ENCODE measurements at places on chromosomes 6 and 20. TPM values are rescaled to one million over a fixed set of nuclear protein-coding genes. Genes with fewer than 3 reads are reported as not detected.

Gene FAXC
- 20.5 TPM for total RNA-seq

GRCh38 chr6:35674594-35674993, 14.1 kb downstream of the FKBP5 start:
- no peak for DNase-seq

Gene RAET1E
- total RNA-seq = 0.28 TPM

DNA sequence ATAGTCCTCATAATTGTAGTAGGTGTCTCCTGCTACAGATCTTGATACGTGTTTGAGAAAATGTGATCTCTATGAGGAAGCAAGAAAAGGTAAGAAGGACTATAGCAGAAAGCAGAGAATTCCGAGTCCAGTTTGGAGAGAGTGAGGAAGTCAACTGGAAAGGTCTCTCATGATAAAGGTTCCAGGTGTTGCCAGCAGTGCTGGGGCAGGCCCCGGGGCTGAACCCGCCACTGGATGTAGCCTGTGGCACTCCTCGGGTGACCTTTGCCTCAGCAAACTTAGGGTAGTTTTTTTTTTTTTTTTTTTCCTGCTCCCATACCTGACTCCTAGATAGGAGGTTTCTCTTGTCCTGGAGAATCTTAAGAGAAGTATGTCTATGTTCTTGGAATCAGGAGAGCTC, 62.8 kb downstream of the FAM120B start:
- DNase-seq = no peak

GRCh38 chr6:33974471-33974870, 170.7 kb upstream of the MLN start:
- no peak for DNase-seq

DNA sequence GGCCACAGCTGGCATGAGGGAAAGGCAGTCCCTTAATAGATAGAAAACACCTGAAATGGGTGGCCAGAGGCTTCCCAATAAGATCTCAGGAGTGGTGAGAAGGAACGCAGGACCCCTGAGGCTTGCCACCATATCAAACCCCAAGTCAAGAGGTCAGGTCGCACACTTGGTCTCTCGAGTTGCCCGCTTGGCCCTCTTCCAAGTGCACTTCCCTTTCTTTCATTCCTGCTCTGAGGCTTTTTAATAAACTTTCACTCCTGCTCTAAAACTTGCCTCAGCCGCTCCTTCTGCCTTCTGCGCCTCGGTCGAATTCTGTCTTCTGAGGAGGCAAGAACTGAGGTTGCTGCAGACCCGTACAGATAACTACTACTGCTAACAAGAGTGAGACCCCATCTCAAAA, 64.2 kb downstream of the SLC2A10 start:
- DNase-seq = no peak

- DNase-seq = no peak
Measured at GRCh38 chr6:53139841-53140413, 8.7 kb downstream of the GCM1 start.

DNA sequence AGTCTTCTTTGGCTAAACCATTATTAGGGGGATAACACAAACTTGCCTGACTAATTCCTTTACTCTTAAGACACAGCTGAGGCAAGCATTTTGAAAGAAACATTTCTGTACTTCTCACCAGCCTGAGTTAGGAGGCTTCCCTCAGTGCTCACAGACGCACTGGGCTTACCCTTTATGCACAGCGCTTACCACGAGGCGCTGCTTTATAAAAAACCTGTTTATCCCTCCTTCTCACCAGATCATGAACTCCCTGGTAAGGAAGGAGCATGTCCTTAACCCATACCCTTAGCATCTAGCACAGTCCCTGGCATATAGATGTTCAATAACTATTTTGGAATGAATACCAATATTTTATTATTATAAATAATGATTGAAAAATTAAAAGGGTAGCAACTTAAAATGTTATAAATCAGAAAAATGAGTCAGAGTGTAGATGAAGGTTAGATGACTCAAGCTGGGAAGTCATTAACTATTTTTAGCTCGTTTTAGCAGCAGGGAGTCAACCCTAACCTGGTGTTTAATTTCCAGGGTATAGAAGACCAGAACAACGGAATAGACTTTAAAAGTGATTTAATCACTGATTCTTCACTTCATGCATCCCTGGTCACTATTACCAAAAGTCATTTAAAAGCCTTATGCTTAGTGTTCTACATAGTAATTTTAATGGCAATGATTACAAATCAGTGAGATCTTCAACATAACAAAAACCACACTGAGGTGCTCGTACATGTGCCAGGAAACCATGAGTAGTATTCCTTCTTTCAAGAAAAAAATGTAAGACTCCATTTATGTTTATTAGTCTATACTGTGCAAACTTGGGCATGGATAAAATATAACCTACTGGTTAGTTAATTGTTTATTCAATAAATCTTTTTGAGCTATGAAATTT, 4.1 kb upstream of the TPD52L1 start:
- DNase-seq = no peak

DNA sequence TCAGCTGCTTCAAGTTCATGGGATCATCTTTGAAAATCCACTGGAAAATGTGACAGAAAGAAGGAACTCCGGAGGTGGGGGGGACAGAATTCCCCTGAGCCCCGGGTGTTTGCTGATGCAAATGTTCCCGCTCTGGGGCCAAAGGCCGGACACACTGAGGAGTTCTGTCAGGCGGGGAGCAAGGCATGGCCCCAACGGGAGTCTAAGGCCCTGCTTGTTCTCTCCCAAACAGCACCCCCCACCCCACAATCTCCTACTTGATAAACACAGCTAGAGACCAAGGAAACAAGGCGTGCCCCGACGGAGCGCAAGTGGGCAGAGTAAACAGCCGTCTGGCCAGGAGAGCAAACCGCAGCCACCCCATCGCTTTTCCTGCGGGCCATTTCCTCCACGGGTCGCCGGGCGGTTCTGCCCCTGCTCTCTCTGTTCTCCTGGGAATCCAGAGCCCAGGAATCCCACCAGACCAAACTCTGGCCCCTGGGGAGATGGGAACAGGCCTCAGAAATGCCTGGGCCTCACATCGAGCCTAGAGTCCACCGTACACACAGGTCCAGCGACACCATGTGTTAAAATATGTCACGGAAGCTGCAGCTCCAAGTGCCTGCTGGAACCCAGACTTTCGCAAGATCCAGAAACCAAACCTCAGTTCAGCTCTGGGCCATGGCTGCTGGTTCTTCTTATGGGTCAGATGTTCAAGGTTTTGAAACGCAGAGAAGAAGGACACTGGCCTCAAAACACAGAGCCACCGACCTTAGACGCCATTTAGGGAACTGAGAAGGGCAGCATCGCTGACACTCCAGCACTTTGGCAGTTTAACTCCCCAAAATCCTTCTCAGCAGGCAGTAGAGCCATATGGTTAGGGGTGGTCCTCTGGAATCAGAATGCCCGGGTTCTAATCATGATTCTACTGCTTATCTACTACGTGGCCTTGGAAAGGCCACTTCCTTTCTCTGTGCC, 104.2 kb downstream of the PREX1 start:
- no peak for DNase-seq

Gene NMBR
- total RNA-seq = not detected

Gene COX4I2
- not detected for total RNA-seq

- DNase-seq = peak; percentile 57
Measured at GRCh38 chr6:27161946-27162603, 85.4 kb upstream of the PRSS16 start.

Gene RING1
- total RNA-seq = 32.5 TPM

GRCh38 chr6:134146268-134147033, 94.0 kb upstream of the SLC2A12 start:
- no peak for DNase-seq

Gene MYLK2
- 1.0 TPM for total RNA-seq

GRCh38 chr20:52290569-52290968, 99.0 kb upstream of the ZFP64 start:
- no peak for DNase-seq

GRCh38 chr20:9467995-9468394, 46.4 kb upstream of the LAMP5 start:
- no peak for DNase-seq

- DNase-seq = peak; percentile 42
Measured at GRCh38 chr6:151475653-151476523, 17.9 kb upstream of the CCDC170 start.

DNA sequence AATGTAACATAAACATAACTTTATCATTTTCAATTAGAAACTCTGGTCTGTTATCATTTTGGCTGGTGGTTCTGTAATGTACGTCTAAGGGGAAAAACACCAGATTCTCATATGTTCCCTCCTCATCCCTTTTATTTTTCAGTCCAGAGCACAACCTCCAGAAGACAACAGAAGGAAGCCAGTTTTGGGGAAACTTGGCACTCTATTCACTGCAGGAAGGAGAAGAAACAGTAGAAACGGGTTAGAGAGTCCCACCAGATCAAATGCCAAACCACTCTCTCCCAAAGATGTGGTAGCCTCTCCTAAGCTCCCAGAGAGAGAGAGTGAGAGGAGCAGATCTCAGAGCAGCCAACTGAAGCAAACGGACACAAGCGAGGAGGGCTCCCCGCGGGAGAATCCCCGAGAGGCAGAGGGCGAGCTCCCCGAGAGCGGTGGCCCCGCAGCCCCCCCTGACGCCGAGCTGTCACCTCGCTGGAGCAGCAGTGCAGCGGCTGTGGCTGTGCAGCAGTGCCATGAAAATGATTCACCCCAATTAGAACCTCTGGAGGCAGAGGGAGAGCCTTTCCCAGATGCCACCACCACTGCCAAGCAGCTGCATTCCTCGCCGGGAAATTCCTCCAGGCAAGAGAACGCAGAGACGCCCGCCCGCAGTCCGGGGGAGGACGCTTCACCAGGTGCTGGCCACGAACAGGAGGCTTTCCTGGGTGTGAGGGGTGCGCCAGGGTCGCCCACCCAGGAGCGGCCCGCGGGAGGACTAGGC, 117.8 kb downstream of the RTN4IP1 start:
- DNase-seq = peak; percentile 72

GRCh38 chr6:35288834-35289233, 8.8 kb upstream of the DEF6 start:
- no peak for DNase-seq

Gene MUCL3
- total RNA-seq = not detected

DNA sequence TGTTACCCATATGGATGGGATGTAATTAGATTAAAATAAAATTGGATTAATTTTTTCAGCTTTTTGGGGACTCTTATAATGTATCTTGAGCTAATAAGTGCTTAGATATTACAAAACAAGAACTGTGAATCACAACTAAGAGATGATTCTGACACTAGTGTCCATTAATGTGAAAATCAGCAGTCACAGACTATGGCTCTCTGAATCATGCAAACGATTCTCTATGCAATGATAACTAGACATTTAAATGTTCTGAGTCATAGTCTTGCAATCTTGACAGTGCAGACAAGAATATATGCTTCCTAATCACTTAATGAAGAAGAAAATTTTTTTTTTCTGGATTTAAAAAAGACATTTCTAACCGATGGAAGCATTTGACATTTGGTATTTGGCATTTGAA, 82.2 kb upstream of the OPRM1 start:
- DNase-seq = no peak

- no peak for DNase-seq
Measured at GRCh38 chr20:24089576-24089975, 101.0 kb upstream of the GGTLC1 start.

DNA sequence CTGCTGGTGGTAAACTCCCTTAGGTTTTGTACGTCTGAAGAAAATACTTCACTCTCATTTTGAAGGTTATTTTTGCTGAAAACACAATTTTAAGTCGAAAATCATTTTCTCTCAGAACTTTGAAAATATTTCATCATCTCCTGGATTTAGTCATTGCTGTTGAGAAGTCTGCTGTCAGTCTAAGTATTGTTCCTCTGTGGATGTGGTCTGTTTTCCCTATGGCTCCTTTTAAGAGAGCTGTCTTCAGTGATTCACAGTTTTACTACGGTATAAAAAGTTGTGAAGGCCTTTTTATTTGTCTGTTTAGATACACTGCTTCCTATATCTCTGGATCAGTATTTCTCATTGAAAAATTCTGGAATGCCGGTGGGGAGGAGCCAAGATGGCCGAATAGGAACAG, 159.3 kb downstream of the GJA10 start:
- no peak for DNase-seq

GRCh38 chr20:57350081-57350710, 859 bp upstream of the RAE1 start:
- DNase-seq = no peak

DNA sequence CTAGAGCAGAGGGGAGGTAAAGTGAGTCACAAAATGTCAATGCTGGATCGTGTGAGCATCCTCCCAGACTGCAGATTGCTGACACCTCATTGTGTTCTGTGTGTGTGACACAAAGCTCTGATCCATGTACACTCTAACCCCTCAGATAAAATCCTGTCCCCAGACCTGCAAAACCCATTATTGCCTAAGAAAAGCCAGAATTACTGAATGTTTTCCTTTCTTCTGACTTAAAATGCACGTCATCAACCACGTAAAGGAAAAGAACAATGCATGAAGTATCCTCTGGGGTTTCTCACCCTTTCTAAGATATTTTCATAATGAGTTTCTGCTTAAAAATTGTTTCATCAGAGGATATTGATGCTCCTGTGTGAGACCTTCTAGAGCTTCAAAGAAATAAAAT, 218.0 kb upstream of the PREP start:
- DNase-seq = no peak

- DNase-seq = no peak
Measured at GRCh38 chr6:119540417-119540816, 190.9 kb upstream of the MAN1A1 start.
